ENCODE measurements at places on chromosomes 2 and 18.

GRCh38 chr18:52537261-52537660 lies 197.3 kb downstream of the DCC start:
- DNase-seq = no peak

GRCh38 chr2:160510617-160511016 lies 17.0 kb upstream of the RBMS1 start:
- DNase-seq = no peak

- peak; percentile 80 for DNase-seq
These were observed 5.3 kb upstream of the NEU4 start for GRCh38 chr2:241803387-241804325.

- DNase-seq = peak; percentile 54
These were observed at the start of gene ATP8B1 for GRCh38 chr18:57803103-57803969. ATP8B1 (minus strand) TSS chr18:57803315; CDS start chr18:57731807, 71,508 bp downstream.

DNA sequence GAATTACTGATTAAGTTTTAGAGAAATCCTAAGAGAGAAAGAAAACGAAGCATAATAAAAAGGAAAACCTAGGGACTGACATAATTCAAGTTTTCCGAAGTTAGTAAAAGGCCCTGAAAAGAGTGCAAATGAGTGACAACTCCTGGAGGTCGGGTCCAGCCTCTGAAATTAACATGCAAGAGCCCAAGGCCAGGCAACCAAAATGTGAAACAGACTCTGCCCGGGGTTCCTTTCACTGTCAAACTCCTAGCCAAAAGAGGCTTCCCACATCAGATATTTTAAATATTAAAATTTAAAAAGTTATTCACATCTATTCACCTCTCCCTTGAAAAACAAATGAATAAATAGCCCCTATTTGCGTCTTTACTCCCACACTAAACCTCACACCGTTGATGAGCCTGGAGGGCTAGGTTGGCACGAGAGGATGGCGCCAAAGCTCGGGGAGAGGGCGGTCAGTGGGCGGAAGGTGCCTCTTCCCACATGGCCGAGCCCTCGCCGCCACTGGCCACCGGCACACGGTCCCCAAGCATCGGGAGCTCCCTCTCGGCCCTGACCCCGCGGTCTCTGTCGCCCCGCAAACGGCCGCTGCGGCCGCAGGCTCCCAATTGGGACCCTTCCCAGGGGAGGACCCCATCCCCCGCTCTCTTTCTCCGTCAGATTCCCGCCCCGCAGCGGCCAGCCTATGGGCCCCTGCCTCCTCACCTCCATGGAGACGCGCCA lies 630 bp downstream of the PPM1G start:
- DNase-seq = peak; percentile 47

DNA sequence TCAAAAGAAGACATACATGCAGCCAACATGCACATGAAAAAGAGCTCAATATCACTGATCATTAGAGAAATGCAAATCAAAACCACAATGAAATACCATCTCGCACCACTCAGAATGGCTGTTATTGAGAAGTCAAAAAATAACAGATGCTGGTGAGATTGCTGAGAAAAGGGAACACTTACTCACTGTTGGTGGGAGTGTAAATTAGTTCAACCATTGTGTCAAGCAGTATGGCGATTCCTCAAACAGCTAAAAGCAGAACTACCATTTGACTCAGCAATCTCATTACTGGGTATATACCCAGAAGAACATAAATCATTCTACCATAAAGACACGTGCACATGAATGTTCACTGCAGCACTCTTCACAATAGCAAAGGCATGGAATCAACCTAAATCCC lies 95.5 kb upstream of the XIRP2 start:
- no peak for DNase-seq

- no peak for DNase-seq
These were observed 9.3 kb upstream of the MBD2 start for GRCh38 chr18:54233747-54234146.

DNA sequence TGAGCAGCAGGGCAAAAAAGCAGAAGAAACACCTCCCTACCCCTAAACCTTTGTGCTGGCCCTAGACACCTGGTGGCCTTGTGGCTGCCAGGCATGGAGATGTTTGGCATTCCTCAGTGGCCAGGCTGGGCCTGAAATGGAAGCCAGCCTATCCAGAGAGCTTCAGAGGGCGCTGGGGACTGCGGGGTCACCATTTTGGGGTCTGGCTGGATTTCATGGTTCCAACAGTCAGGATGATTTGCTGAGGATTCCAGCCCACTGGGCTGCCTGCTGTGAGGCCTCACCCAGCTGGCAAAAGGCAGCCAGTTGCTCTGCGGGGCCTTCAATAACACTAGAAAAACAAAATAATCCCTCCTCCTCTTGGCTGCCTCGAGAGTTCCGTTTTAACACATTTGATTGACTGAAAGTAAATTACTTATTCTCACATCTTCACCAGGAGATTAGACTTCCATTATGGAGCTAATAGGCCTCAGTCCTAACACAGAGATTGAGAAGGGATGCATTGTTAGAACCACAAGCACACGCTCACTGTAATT lies 154.1 kb downstream of the EN1 start:
- no peak for DNase-seq

- no peak for DNase-seq
These were observed 124.0 kb downstream of the SMAD7 start for GRCh38 chr18:48826806-48827205.

- DNase-seq = no peak
These were observed 86.8 kb upstream of the HS6ST1 start for GRCh38 chr2:128405467-128405900.

DNA sequence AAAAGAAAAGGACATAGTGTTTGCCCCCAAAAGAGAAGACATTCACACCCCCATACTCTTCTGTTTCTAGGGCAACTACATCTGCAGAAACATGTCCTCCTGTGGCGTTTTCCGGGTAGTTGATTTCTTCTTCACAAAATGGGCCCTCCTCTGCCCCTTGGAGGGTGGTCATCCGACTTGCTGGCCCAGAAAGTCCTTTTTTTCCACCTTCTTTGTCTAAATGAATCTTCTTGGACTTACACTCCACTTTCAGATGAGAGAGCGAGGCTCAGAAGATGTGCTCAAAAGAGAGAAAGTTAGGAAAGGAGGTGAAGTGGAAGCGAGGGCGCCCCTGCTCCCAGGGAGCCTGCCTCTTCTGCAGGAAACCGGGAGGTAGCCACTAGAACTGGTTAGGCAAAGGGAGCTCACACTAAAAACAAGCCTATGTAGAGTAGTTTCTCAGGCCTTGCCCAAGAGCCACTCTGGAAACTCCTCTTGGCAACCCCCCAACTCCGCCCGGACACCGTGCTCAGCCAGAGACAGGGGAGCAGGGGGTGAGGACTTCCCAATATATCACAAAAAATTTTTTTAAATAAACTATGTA lies 10.2 kb upstream of the SIX3 start:
- DNase-seq = peak; percentile 23
